ENCODE measurements at places on chromosomes 3 and 15.

- no peak for DNase-seq
These were observed 10.5 kb downstream of the FBXL2 start for GRCh38 chr3:33287672-33288282.

DNA sequence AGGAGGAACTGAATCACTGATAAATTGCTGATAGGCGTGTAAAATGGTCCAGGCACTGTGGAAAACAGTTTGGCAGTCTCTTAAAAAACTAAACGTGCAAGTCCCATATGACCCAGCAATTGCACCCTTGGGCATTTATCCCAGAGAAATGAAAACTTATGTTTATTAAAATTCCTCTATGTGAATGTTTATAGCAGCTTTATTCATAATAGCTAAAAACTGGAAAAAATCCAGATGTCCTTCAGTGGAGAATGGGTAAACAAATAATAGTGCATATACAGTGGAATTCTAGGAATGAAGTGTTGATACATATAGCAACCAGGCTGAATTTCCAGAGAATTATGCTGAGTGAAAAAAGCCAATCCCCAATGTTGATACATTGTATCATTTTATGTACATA lies 482.2 kb upstream of the PDZRN3 start:
- no peak for DNase-seq

DNA sequence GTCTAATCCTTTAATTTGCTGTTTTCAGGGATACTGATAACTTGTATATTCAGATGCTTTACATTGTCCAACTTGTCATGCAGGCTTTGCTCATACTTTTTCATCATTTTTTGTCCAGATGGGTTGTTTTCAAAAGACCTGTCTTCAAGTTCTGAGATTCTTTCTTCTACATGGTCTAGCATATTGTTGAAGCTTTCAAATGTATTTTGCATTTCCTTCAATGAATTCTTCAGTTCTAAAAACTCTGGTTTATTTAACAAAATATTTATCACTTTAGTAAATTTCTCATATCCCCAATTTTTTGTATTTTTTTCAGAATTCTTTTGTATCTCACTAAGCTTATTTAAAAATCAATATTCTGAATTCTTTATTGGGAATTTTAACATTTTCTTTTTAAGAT lies 388.3 kb upstream of the IL12A start:
- no peak for DNase-seq

DNA sequence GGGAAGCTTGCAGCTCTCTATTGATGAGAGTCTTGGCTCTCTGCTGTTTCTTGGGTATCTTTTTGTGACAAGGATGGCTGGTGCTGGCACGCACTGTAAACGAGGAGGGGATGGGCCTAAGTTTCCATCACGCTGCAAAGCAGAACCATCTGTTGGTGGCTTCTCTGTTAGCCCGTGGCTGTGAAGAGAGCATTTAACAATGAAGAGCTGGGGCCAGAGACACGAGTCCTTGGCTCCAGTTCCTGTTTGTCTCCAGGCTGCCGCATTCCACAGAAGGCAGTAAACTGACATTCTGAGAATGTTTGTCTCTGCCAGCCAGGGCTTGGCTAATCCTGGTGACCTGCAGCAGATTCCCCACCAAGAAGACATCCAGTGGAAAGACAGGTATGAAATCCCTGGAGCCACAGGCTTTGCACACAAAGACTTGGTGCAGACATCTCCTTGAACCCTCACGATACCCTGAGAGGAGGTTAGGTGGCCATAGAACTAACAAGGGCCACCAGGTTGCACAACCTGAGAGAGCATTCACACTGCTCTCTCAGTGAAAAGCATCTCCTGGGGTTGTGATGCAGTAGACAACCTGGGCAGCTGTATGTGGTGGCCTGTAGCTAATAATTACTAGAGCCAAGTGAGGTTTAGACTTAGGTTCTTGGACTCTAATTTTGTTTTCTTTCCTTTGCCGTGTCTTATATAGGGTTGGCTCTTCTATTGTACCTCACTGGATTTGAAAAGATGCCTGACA lies 130.9 kb downstream of the ASB7 start:
- DNase-seq: no peak

- DNase-seq: no peak
These were observed 7.9 kb downstream of the DGKG start for GRCh38 chr3:186354100-186354499.

DNA sequence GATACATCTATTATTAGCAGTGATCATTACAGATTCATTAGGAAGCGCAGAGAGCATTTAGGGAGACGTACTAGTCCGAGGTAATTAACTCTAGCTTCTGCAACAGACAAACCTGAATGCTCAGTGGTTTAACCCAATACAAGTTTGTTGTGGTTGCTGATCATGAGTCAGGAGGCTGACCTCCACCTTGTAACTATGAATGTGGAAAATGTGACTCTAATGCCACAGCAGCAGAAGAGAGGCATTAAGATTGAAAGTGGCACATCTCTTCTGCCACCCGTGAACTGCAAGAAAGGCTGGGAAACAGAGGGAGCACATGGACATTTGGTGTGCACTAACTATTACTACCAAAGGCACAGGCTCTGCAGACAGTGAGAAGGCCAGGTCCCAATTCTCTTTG lies 71.2 kb upstream of the C3orf80 start:
- no peak for DNase-seq

DNA sequence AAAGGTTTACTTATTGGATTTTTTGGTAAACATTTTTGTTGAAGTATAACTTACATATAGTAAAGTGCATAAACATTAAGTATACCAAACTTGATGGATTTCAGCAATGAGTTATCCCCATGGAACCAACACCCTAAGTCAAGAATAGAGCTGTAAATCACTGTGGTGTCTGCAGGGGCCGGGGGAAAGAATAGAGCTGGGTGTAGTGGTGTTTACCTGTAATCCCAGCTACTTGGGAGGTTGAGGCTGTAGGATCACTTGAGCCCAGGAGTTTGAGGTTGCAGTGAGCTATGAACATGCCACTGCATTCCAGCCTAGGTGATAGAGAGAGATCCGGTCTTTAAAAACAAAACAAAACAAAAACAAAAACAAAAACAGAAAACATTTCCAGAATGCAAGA lies 13.3 kb upstream of the FEM1B start:
- DNase-seq: no peak

DNA sequence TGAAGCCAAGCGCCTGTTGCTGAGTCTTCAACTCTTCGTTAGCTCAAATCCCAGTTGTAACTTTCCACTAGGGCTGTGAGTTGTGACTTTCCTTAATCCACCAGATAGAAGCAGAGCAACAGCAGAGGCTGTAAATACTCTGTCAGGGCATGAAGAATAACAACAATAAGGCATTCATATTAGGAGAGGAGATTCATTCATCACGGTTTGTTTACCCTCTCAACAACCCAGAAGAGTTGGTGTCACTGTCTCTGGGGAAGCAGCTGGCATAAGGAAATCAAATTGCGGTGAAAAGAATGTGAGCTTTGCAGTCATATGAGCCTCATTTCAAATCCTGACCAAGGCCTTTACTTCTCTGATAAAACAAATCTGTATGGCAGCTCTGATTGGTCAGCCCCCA lies 184.8 kb downstream of the SHQ1 start:
- DNase-seq: no peak

GRCh38 chr15:80970658-80971057 lies 19.0 kb downstream of the MESD start:
- DNase-seq: no peak

DNA sequence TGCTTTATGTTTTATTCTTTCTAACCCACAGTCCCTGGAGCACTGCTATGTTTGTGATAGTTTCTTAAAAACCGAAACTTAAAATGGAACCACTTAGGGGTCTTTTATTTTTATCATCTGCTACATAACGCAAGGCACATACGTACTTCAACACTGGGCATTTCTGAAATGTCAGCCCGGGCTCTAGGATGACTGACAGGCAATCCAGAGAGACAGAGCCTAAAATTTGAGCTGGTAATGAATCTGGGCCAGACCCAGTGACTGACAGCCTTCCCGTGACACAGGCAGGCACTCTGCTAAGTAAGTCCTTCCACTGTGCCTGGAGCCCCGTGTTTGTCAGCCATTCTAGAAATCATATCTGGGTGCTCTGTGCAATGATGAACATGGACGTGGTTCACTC lies 84.6 kb downstream of the RYR3 start:
- DNase-seq: no peak

DNA sequence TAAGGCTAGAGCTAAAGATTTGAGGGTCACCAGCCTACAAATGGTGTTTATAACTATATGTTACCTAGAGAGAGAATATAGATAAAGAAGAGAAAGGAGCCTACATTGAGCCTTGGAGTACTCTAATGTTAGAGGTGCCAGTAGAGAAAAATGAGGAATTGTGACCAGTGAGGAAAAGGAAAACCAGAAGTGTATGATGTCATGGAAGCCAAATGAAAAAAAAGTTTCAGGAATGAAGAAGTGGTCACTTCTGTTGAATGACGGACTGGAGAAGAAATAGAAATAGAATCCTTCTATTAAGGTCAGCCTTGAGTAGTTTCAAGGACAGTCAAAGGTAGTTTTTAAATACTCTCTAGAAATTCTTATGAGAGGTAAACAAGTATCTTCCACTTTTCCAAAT lies 51.2 kb upstream of the MLF1 start:
- no peak for DNase-seq

DNA sequence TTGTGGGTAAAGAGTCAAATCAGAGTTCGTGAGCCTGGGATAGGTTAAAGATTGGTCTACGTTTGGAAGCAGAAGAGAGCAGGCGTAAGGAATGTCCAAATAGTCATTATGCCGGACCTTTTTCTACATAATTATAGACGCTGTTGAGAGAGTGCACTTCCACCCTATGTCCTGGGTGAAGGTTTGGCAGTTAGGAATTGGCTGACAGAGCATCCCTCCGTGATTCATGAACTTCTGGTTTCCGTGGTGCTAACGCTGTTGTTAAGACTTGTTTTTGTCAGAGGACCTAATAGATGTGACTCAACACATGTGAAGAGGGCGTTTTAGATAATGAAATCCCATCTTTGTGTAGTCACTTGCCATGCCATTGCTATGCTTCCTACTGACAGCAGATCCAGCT lies 1.1 kb downstream of the EAF1 start:
- peak; percentile 34 for DNase-seq
